ENCODE measurements at places on chromosomes 1 and 21.

DNA sequence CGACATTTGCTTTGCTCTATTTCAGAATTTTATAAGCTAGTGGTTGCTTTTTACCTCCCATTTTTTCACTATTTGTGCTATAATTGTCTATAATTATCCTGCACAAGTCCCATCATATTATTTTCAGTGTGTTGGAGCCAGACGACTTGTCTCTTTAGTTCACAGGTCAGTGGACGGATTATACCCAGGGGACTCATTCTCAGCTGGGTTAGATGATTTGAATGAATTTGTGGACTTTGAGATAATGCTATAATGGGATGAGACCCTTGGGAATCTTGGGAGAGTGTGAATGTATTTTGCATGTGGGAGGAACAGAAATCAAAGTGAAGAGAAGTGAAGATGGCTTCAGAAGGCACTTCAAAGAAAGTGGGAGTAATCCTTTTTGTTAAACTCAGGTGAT, 31.5 kb upstream of the KCNK1 start:
- no peak for DNase-seq

GRCh38 chr1:158417586-158417985, 8.5 kb downstream of the OR10K2 start:
- no peak for DNase-seq

DNA sequence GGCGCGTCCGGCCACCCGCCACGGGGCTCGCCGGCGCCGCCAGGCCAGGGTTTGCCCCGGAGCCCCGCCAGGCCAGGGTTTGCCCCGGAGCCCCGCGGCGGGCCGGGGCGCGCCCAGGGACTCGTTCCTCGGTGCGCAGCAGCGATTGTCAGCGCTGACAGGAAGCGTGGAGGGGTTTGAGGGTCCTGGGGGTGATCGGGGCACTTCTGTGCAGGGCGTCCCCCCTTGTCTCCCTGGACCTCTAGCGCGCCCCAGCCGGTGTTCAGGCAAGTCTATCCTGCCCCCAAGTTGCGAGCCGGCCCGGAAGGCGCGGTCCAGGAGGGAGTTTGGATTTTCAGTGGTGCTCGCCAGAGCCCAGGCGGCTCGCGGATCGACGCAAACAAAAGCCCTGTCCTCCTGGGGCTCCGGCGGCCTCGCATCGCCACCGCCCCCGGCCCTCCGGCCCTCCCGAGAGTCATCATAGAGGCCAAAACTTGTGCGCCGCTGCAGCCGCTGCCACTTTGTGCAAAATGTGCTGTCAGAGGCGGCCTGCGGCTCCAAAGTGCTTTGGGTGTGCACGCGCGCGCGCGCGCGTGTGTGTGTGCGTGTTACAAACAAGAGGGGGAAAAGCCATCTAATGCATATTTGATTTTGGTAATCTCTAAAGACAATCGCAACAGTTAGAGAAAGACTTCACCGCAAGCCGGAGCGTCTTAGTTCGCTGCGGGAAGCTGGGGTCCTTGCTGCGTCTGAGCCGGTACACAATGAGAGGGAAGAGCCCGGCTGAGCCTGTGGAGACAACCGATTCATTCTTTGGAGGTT, 1.0 kb downstream of the ROR1 start:
- DNase-seq = no peak

- DNase-seq = no peak
Observed at GRCh38 chr21:18114810-18115209, 129.8 kb upstream of the CHODL start.

GRCh38 chr1:183241471-183241870, 55.4 kb downstream of the LAMC2 start:
- no peak for DNase-seq

GRCh38 chr1:76607717-76608116, 259.6 kb upstream of the ST6GALNAC5 start:
- no peak for DNase-seq

DNA sequence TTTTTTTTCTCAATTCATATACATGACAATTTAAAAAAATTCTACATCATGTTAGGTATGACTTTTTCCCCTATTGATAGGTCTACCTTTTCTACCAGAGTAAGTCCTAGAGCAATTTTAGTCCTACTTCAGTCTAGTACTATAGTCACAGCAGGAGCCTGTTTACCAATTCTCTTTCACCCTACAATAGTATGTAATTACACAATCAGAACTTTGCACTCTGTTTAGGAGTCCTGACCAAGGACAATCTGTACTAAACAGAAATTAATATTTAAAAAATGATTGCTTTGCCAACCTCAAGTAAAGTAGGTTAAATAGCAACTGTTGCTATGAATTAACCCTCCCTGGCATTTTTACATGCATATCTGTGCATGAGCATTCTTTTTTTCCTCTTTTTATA, 810 bp upstream of the CYP4A11 start:
- DNase-seq = no peak

DNA sequence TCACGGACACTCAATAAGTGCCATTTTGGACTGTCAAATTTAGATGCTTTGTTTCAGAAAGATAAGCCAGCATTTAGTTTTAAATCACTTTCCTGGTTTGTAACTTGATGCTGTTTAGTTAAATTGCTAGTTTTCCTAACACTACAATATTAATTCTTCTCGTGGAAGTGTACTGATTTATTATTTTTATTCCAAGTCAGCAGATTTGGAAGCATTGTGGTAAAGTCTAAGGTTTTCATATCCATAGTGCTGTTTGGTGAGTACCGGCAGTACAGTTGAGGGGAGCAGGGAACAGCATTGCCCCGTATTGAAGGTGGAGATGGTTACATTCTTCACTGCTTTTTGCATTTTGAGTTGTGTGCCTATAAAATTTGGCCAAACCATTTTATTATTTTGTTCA, 36.3 kb downstream of the S100B start:
- DNase-seq = no peak

GRCh38 chr1:25128121-25128621, 104.1 kb downstream of the SYF2 start:
- no peak for DNase-seq

- DNase-seq = no peak
Observed at GRCh38 chr1:86508583-86508969, 38.3 kb upstream of the CLCA4 start.

DNA sequence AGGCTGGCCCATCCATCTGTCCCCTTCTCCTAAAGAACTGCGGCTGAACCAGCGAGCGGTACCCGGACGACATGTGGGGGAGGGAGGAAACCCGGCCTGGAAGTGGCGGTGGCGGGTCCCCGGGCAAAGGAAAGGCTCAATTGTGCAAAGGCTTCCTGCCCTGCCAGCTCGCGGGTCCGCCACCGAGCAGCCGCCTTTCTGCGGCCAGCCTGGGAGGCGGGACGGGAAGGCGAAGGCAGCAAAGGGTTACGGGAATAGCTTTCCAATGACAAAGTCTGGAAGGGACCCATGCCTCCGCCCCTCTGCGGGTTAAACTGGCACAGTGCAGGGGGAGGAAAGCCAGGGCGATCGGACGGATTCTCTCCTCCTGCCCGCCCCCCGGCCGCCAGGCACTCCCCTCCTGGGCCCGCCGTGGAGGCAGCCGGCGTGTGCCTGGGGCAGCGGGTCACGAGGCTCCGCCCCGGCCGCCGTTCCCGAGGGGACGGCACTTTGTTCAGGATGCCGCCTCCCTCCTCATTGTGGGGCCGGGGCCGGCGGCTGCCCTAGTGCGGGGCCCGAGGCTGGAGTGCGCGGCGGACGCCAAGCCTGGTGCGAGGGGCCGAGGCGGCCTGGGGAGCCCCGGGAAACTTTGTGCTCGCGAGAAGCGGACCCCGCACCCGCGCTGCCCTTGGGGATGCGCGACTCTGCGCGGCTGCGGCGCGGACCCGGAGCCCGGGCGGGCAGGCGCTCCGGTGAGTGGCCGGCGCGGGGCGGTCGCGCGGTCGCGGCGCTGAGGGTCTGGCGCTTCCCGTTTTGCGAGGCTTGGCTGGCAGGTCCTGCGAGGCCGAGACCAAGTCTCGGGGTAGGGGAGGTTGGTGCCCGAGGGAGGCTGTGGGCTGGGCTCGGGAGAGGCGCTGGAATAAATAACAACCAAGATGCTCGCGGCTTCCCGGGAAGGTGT, at the start of gene NAV1:
Gene NAV1 (plus strand): TSS at position 516 of the 940 bp plus-strand sequence. CDS start 83,758 bp downstream, outside the sequence.
- no peak for DNase-seq

- no peak for DNase-seq
Observed at GRCh38 chr1:36994868-36995267, 39.4 kb downstream of the GRIK3 start.

- DNase-seq = no peak
Observed at GRCh38 chr1:97254731-97255463, 533.3 kb downstream of the PTBP2 start.

DNA sequence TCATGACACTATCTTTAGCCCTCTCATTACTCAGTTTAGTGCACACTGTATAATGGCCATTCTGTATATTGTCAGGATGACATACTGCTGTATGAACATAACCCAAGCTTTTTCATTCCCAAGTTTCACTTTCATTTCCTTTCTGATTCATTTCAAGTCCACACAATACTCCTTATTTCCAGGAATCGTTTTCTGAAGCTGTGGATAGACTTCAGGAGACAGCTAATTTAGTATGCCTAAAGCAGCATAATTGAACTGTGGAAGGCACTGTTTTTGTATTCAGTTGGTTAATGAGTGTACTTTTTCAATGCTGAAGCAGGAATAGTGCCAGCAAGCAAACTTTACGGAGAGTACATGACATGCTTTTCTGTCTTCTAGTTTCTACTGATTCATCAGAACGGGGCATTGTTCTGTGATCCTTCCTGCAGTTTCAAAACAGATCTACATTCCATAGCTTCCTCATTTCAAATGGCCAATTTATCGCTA, 578.5 kb upstream of the ZP4 start:
- DNase-seq = no peak
